ENCODE measurements at places on chromosomes 12 and 14. TPM values are rescaled to one million over a fixed set of nuclear protein-coding genes. Genes with fewer than 3 reads are reported as not detected.

- DNase-seq, result no peak
Measured at GRCh38 chr12:120856980-120857379, 47.2 kb downstream of the SPPL3 start.

- DNase-seq, result no peak
Measured at GRCh38 chr14:54570047-54570446, 3.1 kb downstream of the SAMD4A start.

- DNase-seq, result no peak
Measured at GRCh38 chr12:109244073-109244472, 65.0 kb downstream of the FOXN4 start.

- DNase-seq, result no peak
Measured at GRCh38 chr14:74638966-74639365, 26.9 kb upstream of the LTBP2 start.

GRCh38 chr14:75383721-75384120 is 44.1 kb upstream of the JDP2 start:
- DNase-seq, result no peak

GRCh38 chr12:7019043-7019569 is 830 bp upstream of the LPCAT3 start:
- DNase-seq, result peak; percentile 14

DNA sequence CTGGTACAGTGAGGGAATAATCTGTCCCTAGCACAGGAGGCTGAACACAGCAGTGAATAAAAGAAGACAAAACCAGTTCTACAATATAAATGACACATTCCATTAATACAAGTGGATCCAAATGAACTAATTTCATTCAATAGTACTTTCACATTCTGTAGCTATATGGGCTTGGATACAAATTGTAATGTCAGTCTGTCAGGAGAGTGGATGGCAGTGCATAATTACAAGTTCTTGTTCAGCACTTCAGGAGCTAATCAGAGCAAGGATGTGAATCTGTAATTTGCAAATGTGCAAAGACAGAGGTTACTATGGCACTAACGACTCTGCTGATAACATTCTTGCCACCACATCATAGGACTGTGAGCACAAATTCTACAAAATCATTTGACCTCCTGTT is 697.9 kb downstream of the DIO2 start:
- no peak for DNase-seq

DNA sequence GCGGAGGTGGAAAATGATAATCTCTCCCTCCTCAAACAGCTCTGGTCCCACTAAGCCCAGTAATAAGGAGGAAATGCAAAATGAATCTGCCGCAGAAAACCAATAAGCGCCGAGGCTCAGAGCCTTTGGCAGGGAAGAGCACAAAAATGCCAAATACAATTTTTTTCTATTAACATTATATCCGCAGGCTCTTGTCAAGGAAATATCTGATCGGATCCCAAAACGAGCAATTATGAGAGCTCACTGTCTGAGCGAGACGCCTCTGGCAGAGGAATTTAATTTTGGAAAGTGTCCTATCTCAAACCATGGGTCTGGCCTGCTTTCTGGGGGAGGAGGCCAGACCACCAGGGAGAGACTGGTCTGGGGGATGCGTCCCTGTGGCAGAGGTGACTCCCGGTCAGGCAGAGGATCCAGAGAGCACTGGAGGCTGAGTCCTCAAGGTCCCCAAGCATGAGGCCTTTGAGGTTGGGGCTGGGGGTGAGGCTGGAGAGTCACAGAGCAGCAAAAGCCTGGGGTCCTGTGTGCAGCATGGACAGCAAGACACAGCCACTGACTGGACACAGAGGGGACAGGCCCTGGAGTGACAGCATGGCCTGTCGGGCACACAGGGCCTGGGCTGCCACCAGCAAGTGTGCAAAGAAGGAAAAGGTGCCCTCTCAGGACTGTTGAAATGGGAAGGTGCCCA is 342.8 kb upstream of the SFSWAP start:
- no peak for DNase-seq

DNA sequence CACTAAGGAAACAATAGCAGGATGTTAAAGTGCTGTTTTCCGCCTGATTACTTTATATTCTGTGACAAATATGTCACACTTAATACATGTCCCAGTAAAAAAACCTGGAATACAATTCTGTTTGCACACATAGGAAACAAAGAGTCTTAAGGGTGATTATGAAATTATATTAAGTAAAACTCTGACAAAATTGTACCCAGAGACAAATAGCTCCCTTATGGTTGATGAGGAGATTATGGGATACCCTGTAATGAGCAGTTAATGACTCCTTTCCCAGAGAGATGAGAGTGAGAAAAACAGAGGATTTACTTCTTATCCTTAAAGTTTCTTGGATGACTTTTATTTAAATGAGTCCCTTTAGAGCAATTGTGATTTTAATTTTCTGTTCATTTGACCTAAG is 370.6 kb downstream of the PDZRN4 start:
- DNase-seq, result no peak

- no peak for DNase-seq
Measured at GRCh38 chr14:80606347-80606772, 335.2 kb downstream of the CEP128 start.

GRCh38 chr14:99143126-99143525 is 128.9 kb downstream of the BCL11B start:
- no peak for DNase-seq

The GALNT16 gene
- 1.4 TPM for total RNA-seq

The PTPRB gene
- 4.4 TPM for total RNA-seq

The PRB3 gene
- not detected for total RNA-seq

The GCH1 gene
- 3.9 TPM for total RNA-seq

The SLC22A17 gene
- total RNA-seq, result 32.8 TPM

The C12orf75 gene
- total RNA-seq, result 349 TPM

The KLRC4 gene
- total RNA-seq, result not detected

The PLBD2 gene
- total RNA-seq, result 43.6 TPM
